T-helper 1 cell (primary cell): ENCODE measurements at places on chromosomes 1 and 21.

DNA sequence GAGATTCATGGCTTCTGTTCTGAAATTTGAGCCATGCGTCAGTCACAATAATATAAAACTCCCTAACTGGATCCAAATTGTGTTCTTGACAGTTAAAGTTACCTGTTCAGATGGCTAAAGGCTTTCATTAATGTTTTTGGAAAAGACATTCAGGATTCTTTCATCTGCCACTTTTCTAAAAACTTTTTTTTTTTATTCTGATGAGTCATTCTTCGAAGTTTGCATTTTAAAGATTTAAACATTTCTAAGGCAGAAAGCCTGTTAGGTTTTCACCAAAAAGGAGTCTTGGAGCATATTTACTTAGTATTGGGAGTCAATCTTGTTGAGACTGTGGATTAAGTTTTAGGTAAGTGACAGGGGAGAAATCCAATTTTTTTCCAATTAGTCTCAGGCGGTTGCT lies 18.9 kb upstream of the SDC3 start:
- DNase-seq = no peak

- DNase-seq = no peak
Observed at GRCh38 chr1:193592317-193592716, 405.9 kb upstream of the B3GALT2 start.

GRCh38 chr1:165828103-165828668 lies 772 bp downstream of the UCK2 start:
- DNase-seq = no peak

DNA sequence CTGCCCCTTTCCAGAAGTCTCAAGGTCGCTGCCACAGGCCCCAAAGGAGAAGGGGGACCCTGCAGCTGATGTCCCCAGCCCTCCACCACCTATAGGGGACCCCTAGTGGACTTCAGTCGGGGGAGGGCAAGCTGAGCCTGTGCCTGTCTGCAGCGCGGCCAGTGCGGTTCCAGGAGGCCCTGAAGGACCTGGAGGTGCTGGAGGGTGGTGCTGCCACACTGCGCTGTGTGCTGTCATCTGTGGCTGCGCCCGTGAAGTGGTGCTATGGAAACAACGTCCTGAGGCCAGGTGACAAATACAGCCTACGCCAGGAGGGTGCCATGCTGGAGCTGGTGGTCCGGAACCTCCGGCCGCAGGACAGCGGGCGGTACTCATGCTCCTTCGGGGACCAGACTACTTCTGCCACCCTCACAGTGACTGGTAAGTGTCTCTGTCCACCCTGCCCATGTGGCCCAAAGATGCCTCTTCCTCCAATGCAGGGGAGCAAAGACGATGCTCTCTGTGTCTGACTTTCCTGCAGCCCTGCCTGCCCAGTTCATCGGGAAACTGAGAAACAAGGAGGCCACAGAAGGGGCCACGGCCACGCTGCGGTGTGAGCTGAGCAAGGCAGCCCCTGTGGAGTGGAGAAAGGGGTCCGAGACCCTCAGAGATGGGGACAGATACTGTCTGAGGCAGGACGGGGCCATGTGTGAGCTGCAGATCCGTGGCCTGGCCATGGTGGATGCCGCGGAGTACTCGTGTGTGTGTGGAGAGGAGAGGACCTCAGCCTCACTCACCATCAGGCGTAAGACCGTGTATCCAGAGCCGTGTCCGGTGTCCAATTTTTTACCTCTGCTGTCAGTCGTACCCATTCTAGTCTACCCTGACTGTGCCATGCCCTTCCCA lies 79.9 kb downstream of the OBSCN start:
- DNase-seq = no peak

DNA sequence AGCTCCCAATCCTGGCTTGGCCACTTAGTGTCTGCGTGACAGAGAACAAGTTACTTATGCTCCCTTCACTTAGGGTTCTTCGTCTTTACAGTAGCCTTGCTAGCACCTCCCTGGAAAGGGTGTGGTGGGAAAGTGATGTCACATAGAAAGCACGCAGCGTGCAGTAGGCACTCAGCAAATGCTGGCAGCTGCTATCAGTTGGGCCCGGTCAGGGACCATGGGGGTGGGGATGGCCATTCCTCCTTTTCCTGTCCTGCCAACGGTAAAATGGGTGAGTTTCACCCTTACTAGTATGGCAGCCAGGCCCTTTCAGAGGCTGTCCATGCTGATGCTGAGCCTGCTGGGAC lies 6.2 kb upstream of the KCNA10 start:
- DNase-seq = no peak

- no peak for DNase-seq
Observed at GRCh38 chr1:7659514-7659913, 111.6 kb upstream of the VAMP3 start.

GRCh38 chr1:59412718-59413326 lies 115.9 kb downstream of the FGGY start:
- no peak for DNase-seq

DNA sequence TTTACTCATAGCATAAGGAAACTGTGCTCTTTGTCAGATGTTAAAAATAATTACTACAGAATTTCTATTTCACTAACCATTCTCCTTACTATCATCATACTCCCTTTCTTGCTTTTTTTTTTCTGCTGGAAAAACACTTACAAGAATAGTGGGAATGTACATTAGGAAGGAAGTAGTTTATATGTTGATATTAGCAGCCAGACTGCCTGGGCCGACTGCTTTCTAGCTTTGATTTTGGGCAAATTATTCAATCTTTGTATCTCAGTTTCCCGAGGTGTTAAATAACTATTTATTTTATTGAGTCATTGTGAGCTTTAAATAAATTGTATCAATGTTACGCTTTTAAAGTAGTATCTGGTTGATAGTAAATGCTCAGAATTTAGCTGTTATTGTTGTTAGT lies 122.4 kb downstream of the USP25 start:
- DNase-seq = no peak

DNA sequence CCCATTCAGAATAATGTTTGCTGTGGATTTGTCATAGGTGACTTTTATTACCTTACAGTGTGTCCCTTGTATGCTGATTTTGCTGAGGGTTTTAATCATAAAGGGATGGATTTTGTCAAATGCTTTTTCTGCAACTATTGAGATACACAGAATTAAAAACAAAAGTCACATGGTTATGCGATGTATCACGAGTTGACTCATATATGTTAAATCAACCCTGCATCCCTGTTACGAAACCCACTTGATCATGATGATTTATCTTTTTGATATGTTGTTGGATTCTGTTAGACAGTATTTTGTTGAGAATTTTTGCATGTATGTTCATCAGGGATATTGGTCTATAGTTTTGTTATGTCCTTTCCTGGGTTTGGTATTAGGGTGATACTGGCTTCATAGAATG lies 10.7 kb upstream of the OR2T34 start:
- no peak for DNase-seq

- DNase-seq = no peak
Observed at GRCh38 chr1:238241607-238242006, 350.9 kb upstream of the ZP4 start.

DNA sequence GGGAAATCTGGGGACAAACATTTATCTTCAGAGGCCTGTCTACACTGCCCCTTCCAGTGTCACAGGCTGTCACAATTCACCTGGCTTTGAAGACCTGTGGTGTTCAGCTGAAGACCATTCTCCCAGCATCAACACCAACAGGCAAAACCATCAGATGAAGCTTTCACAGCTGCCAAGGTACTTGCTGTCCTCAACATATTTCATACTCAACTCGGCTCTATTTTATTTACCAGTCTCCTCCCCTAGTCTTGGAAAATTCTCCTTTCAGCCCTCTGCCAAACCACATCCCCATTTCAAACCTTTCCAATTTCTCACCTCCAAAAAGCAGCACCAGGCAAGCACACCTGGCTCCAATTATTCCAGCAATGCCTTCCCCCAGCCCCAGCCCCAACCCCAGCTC lies 108.8 kb downstream of the TGFBR3 start:
- no peak for DNase-seq

- DNase-seq = no peak
Observed at GRCh38 chr1:154406572-154406879, 1.4 kb downstream of the IL6R start.

GRCh38 chr1:13930151-13930550 lies 230.2 kb downstream of the PRDM2 start:
- DNase-seq = peak; percentile 9

DNA sequence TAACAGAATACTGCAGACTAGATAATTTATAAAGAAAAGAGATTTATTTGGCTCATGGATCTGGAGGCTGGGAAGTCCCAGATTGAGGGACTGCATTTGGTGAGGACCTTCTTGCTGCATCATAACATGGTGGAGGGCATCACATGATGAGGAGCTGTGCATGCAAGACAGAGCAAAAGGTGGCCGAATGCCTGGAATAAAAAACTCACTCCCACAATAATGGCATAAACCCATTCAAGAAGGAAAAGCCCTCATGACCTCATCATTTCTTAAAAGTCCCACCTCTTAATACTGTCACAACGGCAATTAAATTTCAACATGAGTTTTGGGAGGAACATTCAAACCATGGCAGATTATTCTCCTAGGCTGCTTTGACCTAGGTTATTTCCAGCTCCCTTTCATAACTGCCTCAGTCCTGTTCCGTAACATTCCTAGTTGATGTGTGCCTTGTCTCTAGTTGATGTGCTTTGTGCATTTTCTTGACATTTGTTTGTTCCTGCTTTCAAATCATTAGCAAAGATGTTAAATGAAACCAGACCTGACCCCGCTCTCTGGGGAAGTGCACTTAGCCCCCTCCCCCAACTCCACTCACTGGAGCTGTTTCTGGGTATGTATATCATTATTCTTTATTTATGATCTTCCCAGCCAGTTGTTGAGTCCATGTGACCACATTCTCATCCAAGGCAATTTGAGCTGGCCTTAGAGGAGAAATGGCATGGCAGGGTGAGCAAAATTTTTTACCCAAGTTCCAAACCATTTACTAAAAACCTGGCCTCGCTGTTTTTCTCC lies 148.5 kb downstream of the GDAP2 start:
- DNase-seq = no peak

DNA sequence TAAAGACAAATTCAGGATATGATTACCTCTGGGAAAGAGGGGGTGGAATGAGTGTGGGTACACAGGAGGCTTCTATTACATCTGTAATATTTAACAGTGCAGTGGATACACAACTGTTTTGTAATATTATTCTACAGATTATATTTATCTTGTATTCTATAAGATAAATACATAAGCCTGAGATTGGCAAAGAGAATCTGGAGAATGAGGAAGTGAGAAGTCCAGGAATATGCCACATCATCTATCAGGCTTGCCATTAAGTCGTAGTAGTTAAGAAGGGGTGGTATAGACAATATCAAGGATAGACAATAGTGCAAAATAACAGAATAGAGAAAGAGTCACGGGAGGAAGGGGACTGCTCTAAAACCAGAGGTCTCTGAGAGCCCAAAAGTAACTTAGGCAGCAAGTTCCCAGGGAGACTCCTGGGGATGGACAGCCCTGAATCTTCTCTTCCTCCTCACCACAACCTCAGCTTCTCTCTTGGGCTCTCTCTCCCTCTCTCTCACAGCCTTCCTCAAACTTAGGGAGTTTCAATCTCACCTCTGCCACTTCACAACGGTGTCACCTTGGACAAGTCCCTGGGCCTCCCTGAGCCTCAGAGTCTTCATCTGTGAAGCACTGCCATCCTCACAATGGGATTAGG lies 14.0 kb upstream of the PTAFR start:
- no peak for DNase-seq

DNA sequence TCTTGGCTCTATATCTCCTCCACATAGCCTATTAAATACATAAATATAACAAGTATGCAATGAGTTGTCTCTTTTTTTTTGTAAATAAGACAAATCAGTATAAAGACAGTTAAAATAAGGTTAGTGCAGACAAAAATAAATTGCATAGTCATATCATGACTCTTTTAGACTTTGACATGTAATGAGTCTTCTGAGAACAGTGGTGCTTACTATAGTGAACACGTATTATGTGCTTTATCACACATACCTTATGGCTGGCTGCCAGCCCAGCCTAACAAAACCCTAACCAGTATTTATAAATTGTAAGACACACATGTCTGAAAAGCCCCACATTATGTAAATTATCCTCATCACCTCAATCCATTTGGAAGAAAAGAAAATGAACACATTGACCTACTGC lies 29.1 kb upstream of the F13B start:
- no peak for DNase-seq

- peak; percentile 13 for DNase-seq
Observed at GRCh38 chr1:234842726-234843641, 233.0 kb upstream of the IRF2BP2 start.

DNA sequence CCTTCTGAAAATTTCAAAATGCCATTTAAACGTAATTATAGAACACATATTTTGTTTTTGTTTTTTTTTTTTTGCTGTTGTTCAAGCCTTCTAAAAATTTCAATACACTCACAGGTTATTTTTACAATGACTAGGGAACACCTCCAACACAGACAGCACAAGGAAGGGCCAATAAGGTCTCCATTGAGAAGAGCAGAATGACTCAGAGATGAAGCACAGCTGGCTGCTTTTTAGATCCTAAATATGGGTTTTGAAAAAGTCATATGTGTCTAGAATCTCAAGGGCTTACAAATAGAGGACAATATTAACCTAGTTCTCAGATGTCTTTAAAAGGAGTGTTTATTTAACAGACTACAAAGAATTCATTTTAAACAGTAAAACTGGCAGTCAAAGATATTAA lies 104.6 kb downstream of the NEGR1 start:
- no peak for DNase-seq

DNA sequence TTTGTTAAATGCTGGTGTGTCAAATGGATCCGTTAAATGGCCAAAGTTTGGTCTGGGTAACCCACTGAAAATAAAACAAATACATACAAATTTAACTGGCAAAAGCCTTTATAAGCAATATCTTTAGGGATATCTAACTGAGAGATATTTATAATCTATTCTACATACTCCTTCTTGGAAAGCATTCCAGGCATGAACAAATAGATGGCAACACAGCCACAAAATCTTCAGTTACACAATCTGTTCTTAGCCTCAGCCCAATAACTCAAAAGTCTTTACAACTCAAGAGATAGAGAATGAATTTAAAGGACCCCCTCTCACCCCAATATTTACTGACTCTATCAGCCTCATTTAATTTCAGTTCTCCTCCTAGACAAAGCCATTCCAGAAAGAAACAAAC lies 58.7 kb downstream of the NRDC start:
- no peak for DNase-seq

- DNase-seq = no peak
Observed at GRCh38 chr1:61672376-61672775, 52.6 kb downstream of the TM2D1 start.

- no peak for DNase-seq
Observed at GRCh38 chr1:36093929-36094328, 5.2 kb downstream of the ADPRS start.

DNA sequence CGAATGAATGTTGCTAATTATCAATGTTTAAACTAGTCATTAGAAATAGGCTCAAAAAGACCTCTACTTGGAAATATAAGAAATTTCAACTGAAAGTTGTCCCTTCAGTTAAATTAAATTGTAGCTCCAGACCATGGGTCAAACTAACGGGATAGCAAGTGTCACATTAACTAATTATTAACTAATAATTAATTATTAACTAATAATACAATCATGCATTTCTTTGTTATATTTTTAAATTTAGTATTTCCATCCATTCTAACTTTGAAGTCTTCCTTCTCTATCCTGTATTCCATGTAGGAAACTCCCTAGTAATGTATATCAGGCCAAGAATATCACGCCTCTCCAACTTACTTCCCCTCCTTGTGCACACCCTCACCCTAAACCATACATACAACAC lies 43.4 kb upstream of the HOOK1 start:
- no peak for DNase-seq

- no peak for DNase-seq
Observed at GRCh38 chr1:201636510-201636971, 97.6 kb downstream of the NAV1 start.

- DNase-seq = no peak
Observed at GRCh38 chr1:29525941-29526340, 289.6 kb downstream of the PTPRU start.

- no peak for DNase-seq
Observed at GRCh38 chr21:14632359-14632758, 86.2 kb upstream of the SAMSN1 start.
